Posterior vena cava (tissue), 2 donors: ENCODE measurements at places on chromosomes 13 and 19. TPM values are rescaled to one million over a fixed set of nuclear protein-coding genes. Genes with fewer than 3 reads are reported as not detected.

AKAP8L gene
- 52.6 TPM for total RNA-seq

DNA sequence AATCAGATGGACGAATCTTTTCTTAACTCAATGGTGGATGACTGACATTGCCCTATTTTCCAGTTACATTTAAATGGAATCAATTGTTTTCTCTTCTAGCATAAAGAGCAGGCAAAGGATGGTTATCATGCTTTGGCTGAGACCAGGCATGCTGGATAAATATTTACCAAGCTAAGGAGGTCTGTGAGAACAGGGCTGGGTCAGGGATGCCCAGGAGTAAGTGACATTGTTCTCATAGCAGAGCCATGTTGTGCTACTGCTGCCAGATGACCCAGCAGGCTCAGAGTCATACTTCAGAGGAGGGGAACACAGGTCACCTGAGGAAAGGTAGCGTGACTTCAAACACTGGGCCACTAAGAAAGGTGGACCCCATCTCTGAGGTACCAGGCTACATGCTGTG is 116.0 kb upstream of the RNF113B start:
- no peak for DNase-seq

GRCh38 chr13:23969647-23970046 is 72.3 kb upstream of the C1QTNF9B start:
- DNase-seq: no peak

GRCh38 chr13:35768073-35768472 is 291.6 kb upstream of the MAB21L1 start:
- no peak for DNase-seq

GRCh38 chr13:41384749-41385503 is 72.4 kb upstream of the RGCC start:
- no peak for DNase-seq

GRCh38 chr13:48801255-48801654 is 147.5 kb downstream of the CYSLTR2 start:
- DNase-seq: no peak
